ENCODE measurements at places on chromosomes 16 and 17.

DNA sequence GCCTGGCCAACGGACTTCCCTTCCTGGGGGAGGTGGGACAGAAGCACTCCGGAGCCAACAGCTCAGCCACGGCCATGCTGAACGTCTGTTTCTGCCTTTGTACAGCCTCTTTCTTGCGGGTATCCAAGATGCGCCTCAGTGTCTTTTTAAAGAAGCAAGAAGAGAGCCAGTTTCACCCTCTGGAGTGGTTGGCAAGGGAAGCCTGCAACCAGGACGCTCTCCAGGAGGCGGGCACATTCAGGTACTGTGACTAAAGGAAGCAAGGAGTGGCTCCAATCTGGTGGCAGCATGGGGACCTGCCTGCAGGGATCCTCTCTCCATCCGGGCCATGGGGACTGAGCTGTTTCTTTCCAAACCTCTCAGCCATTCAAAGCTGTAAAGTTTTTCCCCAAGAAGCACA, 60.6 kb upstream of the ENDOV start:
- DNase-seq = no peak

GRCh38 chr16:81376880-81377279, 62.1 kb downstream of the GAN start:
- DNase-seq = no peak

GRCh38 chr17:77072670-77073069, 68.1 kb upstream of the SEC14L1 start:
- no peak for DNase-seq

DNA sequence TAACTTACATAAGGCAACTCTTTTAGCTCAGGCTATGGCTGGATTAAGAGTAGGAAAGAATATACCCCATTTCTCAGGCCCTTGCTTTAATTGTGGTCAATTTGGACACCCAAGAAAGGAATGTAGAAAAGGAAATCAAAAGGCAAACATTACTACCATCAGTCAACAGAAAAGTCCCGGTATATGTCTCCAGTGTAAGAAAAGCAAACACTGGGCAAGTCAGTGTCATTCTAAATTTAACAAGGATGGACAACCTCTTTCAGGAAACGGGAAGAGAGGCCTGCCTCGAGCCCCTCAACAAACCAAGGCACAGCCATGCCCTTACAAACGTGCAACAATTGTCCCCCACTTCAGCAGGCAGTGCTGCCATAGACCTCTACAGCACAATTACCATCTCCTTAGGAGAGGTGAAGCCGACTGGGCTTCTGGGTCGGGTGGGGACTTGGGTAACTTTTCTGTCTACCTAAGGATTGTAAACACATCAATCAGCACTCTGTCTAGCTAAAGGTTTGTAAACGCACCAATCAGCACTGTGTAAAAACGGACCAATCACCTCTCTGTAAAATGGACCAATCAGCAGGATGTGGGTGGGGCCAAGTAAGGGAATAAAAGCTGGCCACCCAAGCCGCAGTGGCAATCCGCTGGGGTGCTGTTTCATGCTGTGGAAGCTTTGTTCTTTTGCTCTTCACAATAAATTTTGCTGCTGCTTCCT, 12.4 kb downstream of the MRPL58 start:
- no peak for DNase-seq

- DNase-seq = no peak
Observed at GRCh38 chr16:20944861-20945574, 44.4 kb downstream of the LYRM1 start.

GRCh38 chr17:8956465-8956902, 9.0 kb downstream of the PIK3R5 start:
- DNase-seq = no peak

DNA sequence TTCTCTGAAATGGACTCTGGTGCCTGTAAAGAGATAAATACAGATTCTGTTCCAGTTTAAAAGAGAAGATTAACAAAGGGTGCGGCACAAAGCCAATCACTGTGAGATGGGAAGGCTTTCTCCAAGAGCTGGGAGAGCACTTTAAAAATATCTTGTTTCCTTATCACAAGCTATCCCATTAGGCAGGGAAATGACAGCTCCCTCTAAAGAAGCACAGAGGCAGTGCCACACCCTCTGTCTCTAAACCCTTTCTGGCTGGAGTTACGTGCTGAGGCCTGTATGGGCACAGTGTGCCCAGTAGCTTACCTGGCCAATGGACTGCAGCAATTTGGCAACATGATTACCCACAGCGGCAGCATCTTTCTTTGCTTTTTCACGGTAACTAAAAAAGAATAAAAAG, 9.0 kb upstream of the TERB1 start:
- no peak for DNase-seq

DNA sequence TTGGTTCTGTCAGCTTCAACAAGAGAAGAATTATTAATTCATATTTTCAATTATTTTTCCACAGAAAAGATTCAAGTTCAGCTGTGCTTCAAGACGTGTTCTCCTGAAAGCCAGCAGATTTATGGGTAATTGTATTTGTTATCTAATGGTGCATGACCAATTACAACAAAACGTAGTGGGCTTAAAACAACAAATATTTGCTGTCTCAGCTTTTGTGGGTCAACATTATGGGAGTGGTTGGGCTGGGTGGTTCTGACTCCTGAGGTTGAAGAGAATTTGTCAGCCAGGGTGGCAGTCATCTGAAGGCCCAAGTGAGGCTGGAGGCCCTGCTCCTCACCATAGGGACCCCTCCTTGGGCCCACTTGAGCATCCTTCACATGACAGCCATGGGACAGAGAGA, 24.1 kb upstream of the KREMEN2 start:
- no peak for DNase-seq

- DNase-seq = peak; percentile 33
Observed at GRCh38 chr16:3095869-3096268, 3.2 kb downstream of the ZSCAN10 start.

- peak; percentile 48 for DNase-seq
Observed at GRCh38 chr17:40111221-40112128, 10.3 kb upstream of the MSL1 start.

DNA sequence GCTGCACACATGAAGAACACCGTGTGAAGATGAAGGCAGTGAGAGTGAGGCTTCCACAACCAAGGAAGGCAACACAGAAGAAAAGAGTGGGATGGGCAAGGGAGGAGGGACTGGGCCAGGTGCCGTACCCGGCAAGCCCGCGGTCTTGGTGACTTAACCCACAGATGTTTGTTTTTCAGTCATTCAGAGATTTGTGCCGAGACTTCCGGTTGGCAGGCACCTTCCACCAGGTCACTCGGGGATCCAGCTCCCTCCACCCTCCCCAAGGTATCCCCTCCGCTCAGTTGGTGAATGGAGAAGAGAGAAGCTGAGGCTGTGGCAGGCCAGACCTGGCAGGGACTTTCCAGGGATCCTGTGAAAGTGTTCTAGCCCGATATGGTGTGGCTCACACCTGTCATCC, 4.9 kb upstream of the KREMEN2 start:
- no peak for DNase-seq

- DNase-seq = no peak
Observed at GRCh38 chr16:54176376-54176901, 110.1 kb downstream of the IRX3 start.

DNA sequence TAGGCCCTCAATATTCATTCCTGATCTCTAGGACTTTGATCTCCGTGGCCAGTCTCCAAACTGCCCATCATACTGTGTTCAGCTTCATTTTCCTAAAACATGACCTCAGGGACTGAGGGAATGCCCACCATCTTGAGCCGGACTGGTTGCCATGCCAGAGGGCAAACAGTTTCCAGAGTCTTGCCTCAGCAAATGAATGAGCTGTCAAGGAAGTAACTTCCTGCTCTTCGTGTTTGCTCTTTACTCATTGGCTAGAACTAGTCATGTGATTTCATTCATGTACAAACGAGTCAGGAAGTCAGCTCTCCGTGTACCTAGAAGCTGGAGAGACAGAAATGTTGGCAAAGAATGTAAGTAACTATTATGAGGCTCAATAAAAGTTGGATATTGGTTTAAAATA, 50.2 kb downstream of the ANKFN1 start:
- DNase-seq = no peak

GRCh38 chr17:47243737-47244598, 9.7 kb upstream of the ITGB3 start:
- no peak for DNase-seq

DNA sequence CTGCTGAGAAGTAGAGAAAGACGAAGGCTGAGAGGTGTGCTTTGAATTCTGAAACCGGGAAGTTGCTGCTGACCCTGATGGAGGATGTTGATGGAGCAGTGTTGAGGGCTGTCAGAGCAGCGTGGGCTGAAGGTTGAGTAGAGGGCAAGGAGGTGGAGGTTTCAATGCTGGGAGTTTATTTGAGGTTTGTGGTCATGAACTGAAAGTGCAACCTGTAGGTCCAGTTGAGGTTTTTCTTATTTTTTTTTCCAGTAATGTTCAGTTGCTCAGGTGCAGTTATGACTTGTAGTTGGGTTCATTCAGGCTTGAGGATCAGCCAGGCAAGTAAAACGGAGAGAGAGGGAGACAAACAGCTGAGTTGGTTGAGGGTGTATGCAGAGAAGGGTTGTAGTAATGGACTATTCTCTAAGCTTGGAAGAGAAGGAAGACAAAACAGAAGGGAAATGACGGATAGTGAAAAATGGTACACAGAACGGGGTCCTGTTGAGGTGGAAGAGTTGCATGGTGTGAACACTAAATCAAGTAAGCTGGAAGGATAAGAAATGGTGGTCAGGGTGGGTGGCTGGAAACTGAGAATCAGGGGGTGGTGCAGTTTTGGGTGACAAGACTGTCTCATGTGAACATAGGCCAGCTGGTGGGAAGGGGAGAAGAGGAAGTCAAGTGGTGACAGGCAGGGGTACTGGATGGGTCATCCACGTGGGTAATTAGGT, 8.7 kb upstream of the UBE2G1 start:
- no peak for DNase-seq

DNA sequence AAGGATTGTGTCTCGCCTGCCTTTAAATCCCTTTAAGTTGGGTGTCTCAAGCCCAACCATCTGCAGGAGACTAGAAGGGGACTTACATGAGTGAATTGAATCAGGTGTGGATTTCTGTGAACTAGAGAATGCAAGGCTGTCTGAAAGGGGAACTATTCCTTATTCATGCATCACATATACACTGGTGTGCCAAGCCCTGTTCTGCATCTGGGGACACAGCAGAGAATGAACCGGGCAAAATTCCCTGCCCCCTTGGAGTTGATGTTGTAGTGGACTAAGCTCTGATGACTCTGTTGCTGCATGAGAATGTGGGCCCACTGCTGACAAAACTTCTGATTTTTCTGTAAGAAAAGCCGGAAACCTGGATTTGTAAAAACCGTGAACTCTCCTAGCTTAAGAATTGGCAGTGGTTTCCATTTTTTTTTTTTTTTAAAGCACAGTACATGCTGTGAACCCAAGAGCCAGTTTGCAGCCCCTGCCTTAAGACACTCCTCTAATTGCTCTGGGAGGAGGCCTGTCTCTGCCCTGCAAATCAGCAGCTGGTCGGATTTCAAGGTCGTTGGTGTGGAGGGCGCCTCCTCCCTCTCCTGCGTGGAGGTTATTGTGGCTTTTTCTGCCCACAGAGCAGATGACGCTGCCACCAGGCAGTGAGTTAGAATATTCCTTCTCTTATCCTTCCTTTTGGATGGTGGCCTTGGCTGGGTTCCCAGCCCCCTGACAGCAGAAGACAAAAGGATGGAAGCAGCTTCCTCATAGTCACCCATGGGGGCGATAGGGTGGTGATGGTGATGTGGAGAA, 131.0 kb downstream of the PRKCB start:
- DNase-seq = no peak

DNA sequence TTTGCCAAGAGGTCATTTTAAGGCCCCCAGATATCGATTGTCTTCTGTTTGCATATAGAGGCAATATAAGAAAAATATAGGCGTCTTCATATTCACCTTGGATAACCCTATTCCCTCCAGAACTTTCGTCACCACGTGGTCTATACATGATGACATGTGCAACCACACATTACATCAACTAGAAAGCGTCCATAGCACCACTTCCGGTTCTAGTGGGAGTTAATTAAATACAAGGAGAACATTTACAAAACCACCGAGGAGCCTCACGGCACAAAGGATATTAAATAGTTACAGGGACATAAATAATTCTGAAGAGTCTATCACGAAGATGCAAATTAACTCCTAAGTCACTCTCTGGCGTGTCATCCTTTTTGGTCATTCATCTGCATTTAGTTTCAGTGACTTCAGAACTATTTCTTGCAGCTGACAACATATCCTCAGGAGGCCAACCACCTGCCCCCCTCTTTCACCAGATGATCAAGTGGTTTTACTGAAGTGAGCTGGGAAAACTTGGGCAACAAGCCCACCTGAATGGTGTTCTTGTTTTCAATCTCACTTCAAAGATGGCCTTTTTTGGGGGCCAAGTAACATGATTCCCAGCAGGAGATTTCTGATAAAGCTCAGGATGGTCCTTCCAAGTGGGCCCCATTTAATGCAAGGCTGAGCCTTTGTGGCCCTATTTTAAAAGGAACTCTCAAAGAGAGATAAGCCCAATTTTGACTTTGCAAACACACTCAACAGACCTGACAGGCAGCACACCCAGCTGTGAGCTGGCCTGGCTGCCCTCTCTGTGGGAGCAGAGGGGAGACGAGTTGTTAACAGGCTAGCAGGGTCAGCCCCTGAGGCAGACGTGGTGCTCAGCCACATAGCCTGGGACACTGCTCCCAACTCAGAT, 15.3 kb downstream of the CMTM3 start:
- DNase-seq = no peak

DNA sequence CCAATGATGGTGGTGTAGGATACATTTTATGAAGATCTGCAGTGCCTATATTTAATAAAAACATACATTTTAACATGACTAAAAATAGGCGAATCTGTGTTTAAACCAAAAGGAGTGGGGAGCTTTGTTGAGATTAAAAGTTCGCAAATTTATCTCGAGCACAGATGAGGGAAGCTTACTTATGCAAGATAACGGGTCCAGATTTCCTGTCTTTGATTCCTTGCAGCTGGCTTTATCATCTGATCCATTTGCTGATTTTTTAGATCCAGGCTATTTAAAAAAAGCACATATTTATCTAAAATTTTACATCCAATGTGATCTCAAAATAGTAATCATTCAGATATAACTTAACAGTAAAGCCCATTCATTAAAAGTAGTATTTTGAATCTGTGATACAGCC, 57.0 kb upstream of the INTS2 start:
- no peak for DNase-seq

GRCh38 chr17:65888649-65889048, 303.3 kb downstream of the CEP112 start:
- DNase-seq = no peak

GRCh38 chr17:44614862-44615261, 41.4 kb upstream of the MEIOC start:
- DNase-seq = no peak

- no peak for DNase-seq
Observed at GRCh38 chr17:6261466-6261865, 173.5 kb downstream of the AIPL1 start.

GRCh38 chr16:879461-879861, 78.9 kb upstream of the GNG13 start:
- DNase-seq = no peak

Measured in T follicular helper cell (primary cell).